ENCODE measurements at places on chromosomes 3 and 15.

DNA sequence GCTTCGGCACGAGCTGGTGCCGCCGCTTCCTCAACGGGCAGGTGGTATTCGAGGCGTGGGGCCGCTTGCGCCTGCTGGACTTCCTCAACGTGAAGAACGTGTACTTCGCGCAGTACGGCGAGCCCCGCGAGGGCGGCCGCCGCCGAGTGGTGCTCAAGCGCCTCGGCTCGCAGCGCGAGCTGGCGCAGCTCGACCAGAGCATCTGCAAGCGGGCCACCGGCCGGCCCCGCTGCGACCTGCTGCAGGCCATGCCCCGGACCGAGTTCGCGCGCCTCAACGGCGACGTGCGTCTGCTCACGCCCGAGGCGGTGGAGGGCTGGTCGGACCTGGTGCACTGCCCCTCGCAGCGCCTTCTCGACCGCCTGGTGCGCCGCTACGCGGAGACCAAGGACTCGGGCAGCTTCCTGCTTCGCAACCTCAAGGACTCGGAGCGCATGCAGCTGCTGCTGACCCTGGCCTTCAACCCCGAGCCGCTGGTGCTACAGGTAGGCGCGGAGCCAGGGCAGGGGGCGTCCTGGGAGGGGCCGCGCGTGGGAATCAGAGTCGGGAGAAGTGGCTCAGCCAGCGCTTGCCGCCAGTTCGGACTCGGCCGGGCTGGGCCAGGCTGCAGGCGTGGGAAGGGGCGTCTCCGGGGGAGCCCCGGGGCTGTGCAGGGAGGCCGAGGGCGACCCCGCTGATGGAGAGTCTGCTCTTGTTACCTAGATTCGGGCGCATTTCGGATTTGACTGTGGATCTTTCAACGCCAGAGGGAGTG, 1.1 kb downstream of the DIPK2A start:
- DNase-seq, result no peak

DNA sequence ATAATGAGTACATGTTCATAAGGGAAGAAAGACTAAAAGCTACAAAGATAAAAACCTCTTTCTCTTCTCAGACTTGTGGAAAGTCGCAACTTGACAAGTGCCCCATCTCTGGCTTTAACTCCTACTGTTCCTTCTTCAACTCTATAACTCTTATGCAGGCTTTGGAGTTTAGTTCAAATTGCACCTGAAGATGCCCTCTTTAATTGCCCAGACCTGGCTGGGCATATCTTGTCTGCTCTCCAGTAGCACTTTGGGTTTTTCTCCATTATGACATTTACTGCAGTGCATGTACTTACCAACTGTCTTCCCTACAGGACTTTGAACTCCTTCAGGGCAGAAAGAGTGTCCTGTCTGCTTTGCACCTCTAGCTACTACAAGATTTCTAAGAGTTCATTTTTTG, 32.4 kb downstream of the DGKG start:
- no peak for DNase-seq

DNA sequence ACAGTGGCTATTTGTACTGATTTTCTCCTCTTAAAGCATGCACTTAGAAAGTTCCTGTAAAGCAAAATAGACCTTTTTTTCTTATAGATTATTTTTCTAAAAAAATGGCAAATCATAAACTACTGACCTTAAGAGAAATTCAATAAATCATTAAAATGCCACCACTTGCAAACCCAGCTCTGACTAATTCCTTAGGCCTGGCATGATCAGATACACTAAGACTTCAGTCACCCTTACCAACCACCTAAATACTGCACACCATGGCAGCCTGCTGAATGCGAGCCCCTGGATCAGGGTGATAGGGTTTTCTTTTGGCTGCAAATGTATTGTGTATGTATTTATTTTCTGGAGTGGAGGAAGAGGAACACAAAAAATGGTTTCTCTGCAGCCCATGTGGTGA, 370.6 kb upstream of the TBL1XR1 start:
- no peak for DNase-seq

DNA sequence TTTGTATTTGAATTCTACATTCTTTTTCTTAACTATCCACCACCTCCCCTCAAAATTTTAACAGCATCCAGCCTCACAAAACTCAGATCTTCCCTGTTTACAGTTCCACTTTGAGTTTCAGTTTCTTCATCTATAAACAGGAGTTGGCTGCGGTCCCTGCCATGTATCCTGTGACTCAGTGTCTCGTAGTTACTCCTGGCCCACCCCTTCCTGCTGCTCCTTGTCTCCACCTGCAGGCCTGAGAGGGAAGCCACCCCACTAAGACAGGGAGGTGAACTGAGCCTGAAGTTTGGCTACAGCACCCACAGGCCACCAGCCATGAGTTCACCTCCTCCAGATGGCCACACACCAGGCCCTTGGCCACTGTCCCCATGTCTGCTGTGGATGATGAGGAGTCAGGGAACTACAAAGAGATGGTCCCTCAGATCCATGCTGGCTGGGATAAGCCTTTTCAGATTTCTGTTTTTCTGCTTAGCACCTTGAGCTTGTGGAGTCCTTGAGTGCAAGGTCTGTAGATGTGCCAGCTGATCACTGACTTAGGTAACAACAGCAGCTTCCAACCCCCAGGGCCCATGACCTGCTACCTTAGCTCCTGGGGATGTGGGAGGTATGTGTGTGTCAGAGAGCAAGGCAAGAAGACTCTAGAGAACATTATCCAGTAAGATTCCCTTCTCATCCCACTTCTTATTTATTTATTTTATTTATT, 37.5 kb downstream of the CD86 start:
- DNase-seq, result no peak

GRCh38 chr15:67146875-67147381, 81.5 kb downstream of the SMAD3 start:
- DNase-seq, result no peak

DNA sequence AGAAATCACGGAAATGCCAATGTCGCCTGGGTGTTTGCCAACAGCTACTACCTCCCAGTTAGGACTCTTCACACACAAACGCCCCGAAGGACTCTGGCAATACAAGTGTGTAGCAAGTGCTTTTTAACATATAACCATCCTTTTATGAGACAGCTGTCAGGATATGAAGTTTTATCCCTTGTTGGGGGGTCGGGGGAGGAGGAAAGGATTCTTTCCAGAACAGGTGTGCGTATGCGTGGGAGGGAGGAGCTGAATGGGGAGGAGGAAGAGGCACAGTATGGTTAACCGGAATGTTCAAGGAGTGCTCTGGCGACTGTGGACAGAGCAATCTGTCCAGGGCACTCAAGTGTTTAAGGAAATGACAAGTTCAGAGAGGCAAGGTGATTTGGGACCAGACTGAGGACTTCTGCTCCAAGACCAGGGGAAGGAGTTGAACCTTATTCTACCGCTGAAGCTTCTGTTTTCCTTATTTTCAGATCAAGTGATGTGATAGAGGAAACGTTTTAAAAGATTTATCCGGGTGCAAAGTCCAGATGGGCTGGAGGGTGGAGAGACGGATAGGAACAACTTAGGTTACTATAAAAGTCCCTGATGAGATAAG, 1.3 kb downstream of the TSPAN3 start:
- no peak for DNase-seq

- DNase-seq, result no peak
These were observed 42.1 kb downstream of the GOLGA6A start for GRCh38 chr15:74040109-74040850.

DNA sequence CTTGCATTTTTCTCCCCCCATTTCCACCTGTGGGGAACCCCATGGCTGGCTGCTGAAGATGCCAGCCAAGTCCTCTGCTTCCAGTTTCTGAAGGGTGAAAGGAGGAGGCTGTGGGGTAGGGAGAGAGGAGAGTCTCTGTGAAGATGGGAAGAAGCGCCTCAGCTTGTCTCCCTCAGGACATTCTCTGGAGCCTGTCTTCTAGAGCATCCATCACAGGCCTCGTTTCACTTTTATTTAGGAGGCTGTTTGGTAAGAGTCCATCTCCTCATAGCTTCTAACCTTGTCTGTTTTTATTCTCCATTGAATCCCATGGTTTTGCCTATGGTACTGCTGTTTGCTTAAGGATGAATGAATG, 8.8 kb upstream of the LCTL start:
- no peak for DNase-seq

- DNase-seq, result no peak
These were observed 188.2 kb downstream of the AGBL1 start for GRCh38 chr15:86267892-86268291.

DNA sequence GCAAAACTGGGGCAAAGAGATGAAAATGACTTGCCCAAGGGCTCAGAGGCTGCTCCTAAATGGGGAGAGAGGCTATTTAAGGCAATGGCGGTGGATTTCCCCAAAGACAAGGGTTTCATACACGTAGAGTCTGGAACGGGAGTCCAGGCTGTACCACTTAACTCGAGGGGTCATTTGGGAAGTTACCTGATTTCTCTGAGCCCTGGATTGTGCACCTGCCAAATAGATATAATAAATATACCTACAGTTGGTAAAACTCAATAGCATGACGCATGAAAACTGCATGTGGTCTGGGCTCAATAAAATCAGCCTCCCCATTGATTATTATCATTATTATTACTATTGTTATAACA, 1.3 kb upstream of the ITPR1 start:
- no peak for DNase-seq

GRCh38 chr3:31999907-32000439, 18.4 kb downstream of the ZNF860 start:
- no peak for DNase-seq

DNA sequence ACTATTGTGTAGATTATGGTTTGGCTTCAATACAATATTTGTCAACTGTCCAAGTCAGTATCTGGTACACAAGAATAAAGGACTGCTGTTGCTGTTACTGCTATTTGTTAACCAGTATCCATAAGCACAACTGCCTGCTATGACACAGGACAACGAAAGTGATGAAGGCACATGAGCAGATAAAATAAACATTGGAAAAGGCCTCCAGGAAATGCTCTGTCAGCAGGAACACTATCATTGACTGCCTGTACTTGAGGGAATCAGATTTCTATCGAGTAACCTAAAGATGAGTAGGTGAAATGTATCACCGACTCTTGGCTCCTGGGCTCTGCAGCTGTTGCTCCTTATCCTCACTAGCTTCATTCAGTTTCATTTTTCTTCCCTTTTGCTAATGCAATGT, 56.5 kb downstream of the FMN1 start:
- peak; percentile 32 for DNase-seq

GRCh38 chr3:135237371-135238143, 442.5 kb downstream of the EPHB1 start:
- DNase-seq, result no peak

- DNase-seq, result no peak
These were observed at the start of gene MYZAP for GRCh38 chr15:57591822-57592367. Gene MYZAP, plus strand, starts transcription at chr15:57591904. Its CDS starts 131 bp downstream, at chr15:57592035.

DNA sequence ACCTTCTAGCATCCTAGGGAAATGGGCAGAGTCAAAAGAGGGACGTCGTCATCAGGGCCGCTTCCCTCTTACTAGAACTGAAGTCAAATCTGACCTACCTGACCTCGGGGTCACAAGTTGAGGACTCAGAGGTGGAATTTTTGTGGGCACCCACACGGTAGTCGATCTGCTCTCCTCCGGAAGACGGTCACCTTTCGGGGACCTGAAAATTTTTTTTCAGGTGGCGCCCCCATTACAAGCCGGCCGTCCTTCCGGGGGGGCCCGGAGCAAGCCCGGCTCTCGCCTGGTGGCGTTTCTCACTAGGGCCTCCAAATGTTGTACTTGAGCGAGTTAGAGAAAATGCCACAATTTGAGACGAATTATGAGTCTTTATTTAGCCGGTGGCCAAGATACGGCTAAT, 157.5 kb upstream of the FRG2C start:
- no peak for DNase-seq

DNA sequence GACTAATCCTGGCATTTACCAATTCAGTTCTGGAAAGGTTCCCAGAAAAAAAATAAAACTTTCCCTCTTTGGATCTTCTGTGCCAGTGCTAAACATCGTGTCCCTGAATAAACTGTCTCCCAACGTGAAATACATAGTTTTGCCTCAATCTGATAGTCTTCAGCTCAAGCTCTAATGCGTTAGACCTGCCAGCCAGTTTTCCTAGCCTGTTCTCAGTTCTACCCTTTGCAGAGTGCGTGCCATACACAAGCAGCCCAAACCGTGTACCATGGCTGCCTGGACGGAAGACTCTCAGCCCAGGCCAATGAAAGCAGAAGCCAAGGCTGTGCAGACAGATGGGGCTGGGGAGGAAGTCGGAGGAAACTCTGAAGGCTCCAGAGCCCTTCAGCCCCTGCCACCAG, 11.4 kb upstream of the OCA2 start:
- DNase-seq, result no peak

DNA sequence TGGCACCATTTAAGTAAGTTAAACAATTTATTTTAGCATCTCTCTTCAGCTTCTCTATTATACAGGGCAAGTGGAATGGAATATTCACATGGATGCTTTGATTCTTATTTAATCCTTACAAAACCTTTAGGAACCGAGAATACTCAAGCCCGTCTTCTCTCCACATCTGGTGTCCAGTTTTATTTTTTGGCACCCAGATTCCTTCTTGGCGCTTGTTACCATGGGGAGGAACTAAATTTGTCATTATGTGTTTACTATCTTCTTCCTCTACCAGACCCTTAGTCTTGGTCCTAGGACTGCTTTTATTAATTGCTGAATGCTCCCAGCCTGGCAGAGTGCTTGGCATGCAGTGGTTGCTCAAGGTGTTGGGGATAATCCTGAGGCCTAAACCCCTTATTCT, 138.8 kb downstream of the CACNA2D3 start:
- no peak for DNase-seq

DNA sequence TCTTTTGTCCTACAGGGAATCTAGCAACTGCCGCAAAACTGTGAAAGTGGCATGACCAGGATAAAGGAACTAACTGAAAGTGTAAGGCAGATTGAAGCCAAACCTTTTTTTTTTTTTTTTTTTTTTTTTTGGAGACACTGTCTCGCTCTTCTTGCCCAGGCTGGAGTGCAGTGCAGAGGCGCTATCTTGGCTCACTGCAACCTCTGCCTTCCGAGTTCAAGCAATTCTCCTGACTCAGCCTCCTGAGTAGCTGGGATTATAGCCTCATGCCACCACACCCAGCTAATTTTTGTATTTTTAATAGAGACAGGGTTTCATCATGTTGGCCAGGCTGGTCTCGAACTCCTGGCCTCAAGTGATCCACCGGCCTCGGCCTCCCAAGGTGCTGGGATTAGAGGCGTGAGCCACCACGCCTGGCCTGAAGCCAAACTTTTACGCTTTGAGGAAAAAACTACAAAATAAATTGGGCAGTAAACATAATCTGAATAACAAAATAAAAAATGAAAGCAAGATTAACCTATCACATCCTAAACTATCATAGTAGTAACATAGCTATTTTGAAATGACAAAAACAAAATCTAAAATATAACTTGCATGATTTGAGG, 9.7 kb downstream of the SLTM start:
- no peak for DNase-seq

DNA sequence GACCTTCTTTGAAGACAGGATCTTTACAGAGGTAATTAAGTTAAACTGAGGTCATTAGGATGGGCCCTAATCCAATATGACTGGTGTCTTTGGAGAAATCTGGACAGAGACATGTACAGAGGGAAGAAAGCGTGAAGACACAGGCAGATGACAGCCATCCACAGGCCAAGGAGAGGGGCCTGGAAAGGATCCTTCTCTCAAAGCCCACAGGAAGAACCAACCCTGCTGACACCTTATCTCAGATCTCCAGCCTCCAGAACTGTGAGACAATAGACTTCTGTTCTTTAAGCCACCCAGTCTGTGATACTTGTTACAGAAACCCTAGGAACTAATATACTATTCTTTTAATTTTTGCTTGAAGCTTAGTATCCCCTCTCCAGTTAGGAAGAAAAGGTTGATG, 74.2 kb downstream of the WDR76 start:
- DNase-seq, result no peak

All from NCI-H187 treated with DMSO at 0.1 percent for 48 hours (cell line).